Inflammatory macrophage treated with lipopolysaccharide for 4 hours (primary cell): ENCODE measurements at places on chromosomes 16 and 17.

DNA sequence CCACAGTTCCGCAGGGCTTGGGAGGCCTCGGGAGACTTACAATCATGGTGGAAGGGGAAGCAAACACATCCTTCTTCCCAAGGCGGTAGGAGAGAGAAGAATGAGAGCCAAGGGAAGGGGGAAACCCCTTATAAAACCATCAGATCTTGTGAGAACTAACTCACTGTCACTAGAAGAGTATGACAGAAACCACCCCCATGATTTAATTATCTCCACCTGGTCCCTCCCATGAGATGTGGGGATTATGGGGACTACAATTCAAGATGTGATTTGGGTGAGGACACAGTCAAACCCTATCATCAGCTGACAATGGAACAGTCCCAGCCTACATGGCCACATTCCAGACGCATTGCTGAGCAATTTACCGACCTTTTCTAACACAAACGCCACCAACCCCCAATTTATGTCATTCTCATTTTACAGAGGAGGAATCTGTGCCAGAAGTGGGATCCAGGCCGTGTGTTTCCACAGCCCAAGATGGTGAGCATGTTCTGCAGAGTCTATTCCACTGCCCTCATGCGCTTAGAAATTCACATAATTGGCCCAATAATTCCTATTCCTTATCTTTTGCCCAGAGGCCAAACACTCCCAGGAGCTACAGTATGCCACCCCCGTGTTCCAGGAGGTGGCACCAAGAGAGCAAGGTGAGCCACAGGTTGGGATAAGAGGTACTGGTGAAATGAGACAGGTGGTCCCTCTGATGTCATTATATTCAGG, 17.3 kb downstream of the MILR1 start:
- no peak for DNase-seq

- DNase-seq, result no peak
Observed at GRCh38 chr16:74249254-74249653, 47.4 kb upstream of the PSMD7 start.

- DNase-seq, result no peak
Observed at GRCh38 chr17:43951750-43952149, 2.0 kb downstream of the PYY start.

- DNase-seq, result no peak
Observed at GRCh38 chr16:79201436-79201835, 399.1 kb downstream of the MAF start.

- no peak for DNase-seq
Observed at GRCh38 chr17:35726127-35726952, 5.1 kb upstream of the RASL10B start.

DNA sequence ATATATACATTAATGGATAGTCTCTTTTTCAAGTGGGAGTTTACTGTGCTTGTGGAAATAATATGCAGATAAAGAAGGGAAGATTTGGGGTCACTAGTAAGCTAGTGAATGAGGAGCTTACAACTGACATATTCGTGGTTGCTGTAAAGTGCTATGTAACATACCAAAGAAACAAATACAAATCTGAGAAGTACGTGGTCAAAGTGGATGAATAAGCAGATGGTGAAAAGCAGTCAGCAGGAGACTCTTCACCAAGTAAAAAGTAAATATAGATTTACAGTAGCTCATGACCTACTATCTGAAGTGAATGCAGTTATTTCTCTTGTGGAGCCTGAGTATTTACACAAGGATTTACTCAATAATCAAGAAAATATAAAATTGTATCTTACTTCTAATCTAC, 136.6 kb upstream of the ELAC2 start:
- DNase-seq, result no peak
